Endothelial cell of umbilical vein (primary cell): ENCODE measurements at places on chromosomes 2 and 18. TPM values are rescaled to one million over a fixed set of nuclear protein-coding genes. Genes with fewer than 3 reads are reported as not detected.

Gene TOGARAM2
- not detected in 2 replicates for total RNA-seq

Gene SPIRE1
- 44.0 and 44.8 TPM in 2 replicates for total RNA-seq

Gene CRYGD
- total RNA-seq = not detected in 2 replicates

Gene ORC2
- total RNA-seq = 34.0 and 45.4 TPM in 2 replicates

Gene DUSP2
- 0.33 and 0.58 TPM in 2 replicates for total RNA-seq

Gene MTX2
- total RNA-seq = 31.3 and 31.7 TPM in 2 replicates

Gene GPR75
- total RNA-seq = 4.7 and 5.0 TPM in 2 replicates

Gene TGFA
- total RNA-seq = 0.12 and 0.22 TPM in 2 replicates

Gene SH3BP4
- total RNA-seq = 100.0 and 105 TPM in 2 replicates

Gene MOGAT1
- total RNA-seq = not detected in 2 replicates

Gene MPP4
- total RNA-seq = 7.6 and 9.7 TPM in 2 replicates

Gene TMEM200C
- total RNA-seq = 0.07 and 0.32 TPM in 2 replicates

DNA sequence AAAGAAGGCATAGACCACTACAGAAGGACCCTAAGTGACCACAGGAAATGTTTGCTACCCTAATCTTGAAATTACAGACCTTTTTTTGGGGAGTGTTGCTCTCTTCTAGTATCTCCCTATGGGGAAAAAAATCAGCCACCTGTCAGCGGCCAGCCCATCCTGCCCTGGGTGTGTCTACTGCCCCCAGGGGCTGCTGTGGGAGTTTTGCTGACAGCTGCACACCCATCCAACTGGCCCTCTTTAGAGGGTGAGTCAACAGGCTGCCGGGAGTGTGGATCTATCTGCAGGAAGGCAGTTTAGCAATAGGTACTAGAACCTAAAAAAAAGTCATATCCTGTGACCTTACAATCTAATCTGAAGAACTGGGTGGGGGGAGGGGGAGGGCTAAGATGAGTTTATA is 796 bp upstream of the DYSF start:
- DNase-seq = peak; percentile 42

GRCh38 chr18:77095391-77096371 is 36.9 kb downstream of the MBP start:
- DNase-seq = no peak

- no peak for DNase-seq
Observed at GRCh38 chr2:172909454-172909853, 166.2 kb upstream of the MAP3K20 start.

DNA sequence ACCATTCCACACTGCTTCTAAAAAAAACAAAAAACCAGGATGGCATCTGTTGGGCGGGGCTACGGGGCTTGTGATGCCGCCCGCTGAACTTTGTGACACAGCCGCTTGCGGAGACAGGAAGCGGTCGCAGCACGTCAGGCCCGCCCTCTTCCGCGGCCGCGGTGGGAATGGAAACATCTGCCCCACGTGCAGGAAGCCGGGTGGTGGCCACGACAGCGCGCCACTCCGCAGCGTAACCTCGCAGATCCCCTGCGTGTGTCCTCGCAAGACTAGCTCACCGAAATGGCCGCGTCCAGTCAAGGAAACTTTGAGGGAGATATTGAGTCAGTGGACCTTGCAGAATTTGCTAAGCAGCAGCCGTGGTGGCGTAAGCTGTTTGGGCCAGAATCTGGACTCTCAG is 168.5 kb downstream of the SUCLG1 start:
- no peak for DNase-seq

- DNase-seq = no peak
Observed at GRCh38 chr2:176821350-176821749, 391.2 kb upstream of the HNRNPA3 start.

GRCh38 chr2:230877116-230877758 is 12.5 kb downstream of the ITM2C start:
- no peak for DNase-seq

DNA sequence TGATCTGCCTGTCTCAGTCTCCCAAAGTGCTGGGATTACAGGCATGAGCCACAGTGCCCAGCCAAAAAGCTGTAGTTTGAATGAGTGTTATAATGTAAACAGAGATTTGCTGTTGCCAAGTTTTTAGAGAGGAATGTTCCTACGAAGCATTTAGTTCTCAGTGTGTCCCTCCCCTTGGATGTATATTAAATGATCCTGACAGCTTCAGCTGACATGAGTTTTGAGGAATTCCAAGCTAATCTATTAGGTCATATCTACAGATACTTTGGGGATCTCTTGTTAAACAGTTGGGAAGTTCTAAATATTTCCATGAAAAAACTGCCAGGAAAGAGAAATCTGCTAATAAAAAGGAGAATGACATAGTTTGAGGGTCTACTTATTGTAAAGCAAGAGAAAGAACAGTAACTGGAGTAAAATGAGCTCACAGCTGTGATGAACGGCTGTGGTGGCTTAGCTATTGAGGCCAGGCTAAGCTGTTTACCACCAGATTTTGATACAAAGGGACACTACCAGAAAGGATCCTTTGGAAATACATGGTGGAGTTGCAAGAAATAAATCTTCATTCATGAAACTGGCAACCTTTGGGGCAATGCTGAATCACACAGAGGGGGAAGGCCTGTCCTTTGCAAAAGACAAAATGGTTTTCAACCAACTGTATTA is 2.6 kb upstream of the STON1 start:
- DNase-seq = no peak
